ENCODE measurements at places on chromosomes 12 and 14.

DNA sequence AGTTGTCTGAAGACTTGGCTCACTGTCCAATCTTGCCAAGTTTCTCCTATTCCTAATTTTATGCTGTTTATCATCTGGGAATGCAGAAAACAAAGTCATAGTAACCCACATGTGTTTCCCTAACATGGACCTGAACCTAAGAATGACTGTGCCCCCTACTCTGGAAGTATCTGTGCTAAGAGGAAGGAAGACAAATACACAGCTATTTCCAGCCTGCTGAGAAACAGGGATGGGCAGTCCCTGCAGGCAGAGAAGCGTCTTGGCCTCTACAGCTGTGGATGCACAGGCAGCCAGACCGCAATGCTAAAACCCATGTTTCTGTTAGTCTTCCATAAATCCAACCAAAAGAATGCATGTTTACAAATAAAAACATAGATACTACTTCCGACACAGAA is 56.2 kb downstream of the DUSP16 start:
- no peak for DNase-seq

- DNase-seq: no peak
Observed at GRCh38 chr14:65972346-65972870, 513.8 kb upstream of the CCDC196 start.

DNA sequence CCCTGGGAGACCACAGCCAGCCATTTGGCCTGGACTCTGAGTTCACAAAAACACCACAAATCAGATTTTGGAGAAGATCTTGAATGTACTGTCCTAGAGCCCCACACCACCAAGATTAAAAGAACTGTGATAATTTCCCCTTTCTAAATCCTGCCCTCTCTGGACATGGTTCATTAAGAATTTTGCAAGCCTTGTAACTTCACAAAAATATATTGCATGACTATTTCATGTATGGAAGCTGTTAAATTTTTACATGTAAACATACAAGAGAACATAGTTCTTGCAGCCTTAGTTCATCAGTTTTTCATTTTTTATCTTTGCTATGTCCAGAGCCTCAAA is 97.0 kb downstream of the SCARB1 start:
- DNase-seq: no peak

DNA sequence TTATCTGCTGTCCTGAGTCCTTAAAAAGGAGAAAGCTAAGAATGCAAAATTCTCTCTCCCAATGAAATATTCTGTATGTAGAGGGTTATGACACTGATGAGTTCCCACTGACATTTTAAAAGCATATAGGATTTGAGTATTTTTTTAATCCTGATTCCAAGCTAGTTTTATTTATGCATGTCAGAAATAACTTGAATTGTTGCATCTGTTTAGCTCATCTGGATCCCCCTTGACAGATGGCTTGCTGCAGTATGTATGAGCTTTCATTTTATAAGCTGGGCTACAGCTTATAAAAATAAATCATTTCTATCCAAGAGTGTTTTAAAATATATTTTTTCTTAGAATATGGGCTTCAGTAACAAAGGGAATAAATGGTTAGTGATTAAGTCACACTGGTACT is 495.3 kb downstream of the NELL2 start:
- DNase-seq: no peak

GRCh38 chr12:76586764-76587395 is 27.3 kb upstream of the OSBPL8 start:
- peak; percentile 65 for DNase-seq

Data from CD4-positive, alpha-beta T cell treated with Interleukin-17A for 4 hours (primary cell).